Stimulated activated CD8-positive, alpha-beta memory T cell treated with anti-CD3 and anti-CD28 coated beads, Interleukin-4, amount 100 ng/mL, for 48 hours (primary cell): ENCODE measurements at places on chromosomes 4 and X.

GRCh38 chr4:181662383-181662782, 580.8 kb upstream of the TENM3 start:
- no peak for DNase-seq

- no peak for DNase-seq
Observed at GRCh38 chrX:154597221-154597620, 12.3 kb downstream of the CTAG1A start.

DNA sequence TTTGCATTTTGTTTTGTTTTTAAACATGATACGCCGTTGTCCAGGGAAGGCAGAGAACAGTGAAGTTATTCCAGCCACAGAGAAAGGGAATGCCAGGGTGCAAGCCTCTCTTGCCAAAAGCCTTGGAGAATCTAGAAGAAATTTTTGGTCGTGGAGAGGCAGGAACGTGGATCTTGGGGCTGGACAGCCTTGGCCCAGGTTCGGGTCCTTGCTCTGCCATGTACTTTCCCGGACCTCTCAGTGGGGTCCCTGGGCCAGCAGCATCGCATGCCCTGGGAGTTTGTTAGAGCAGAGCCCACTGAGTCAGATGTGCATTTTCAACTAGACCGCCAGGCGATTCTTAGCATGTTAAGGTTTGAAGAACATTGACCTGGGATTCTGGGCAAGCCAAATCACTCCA, 18.6 kb downstream of the FAM9A start:
- no peak for DNase-seq

GRCh38 chr4:26151615-26152014, 169.2 kb upstream of the RBPJ start:
- no peak for DNase-seq

GRCh38 chr4:163485589-163485988, 8.9 kb upstream of the TMA16 start:
- DNase-seq: no peak

- DNase-seq: no peak
Observed at GRCh38 chr4:104393655-104394324, 100.9 kb downstream of the CXXC4 start.
